ENCODE measurements at places on chromosomes 11 and 22.

- no peak for DNase-seq
Measured at GRCh38 chr11:11244470-11245080, 108.5 kb downstream of the CSNK2A3 start.

- DNase-seq: no peak
Measured at GRCh38 chr22:27754247-27754887, 47.2 kb downstream of the MN1 start.

GRCh38 chr11:74870485-74870884 lies 78.4 kb downstream of the XRRA1 start:
- DNase-seq: no peak

DNA sequence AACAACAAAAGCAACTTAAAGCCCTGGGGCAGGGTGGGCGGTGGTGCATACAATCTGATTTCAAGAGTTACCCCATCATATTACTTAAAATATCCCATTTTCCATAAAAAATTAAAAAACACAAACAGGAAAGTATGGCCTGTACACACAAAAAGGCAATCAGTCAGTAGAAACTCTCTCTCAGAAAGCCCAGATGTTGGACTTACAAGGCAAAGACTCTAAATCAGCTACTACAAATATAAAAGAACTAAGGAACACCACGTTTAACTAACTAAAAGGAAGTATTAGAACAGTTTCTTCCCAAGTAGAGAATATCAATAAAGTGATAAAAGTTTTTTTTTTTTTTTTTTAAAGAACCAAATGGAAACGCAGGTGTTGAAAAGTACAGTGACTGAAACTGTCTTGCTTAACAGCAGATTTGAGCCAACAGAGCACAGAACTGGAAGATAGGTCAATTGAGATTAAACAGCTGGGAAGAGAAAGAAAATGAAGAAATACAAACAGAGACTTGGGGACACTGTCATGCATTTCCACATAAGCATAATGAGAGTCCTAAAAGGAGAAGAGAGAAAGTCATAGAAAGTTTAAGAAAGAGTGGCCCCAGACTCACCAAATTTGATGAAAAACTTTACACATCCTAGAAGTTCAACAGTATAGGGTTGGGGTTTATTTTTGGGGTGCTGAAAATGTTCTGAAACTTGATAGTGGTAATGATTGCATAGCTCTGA lies 8.6 kb downstream of the SC5D start:
- DNase-seq: no peak

DNA sequence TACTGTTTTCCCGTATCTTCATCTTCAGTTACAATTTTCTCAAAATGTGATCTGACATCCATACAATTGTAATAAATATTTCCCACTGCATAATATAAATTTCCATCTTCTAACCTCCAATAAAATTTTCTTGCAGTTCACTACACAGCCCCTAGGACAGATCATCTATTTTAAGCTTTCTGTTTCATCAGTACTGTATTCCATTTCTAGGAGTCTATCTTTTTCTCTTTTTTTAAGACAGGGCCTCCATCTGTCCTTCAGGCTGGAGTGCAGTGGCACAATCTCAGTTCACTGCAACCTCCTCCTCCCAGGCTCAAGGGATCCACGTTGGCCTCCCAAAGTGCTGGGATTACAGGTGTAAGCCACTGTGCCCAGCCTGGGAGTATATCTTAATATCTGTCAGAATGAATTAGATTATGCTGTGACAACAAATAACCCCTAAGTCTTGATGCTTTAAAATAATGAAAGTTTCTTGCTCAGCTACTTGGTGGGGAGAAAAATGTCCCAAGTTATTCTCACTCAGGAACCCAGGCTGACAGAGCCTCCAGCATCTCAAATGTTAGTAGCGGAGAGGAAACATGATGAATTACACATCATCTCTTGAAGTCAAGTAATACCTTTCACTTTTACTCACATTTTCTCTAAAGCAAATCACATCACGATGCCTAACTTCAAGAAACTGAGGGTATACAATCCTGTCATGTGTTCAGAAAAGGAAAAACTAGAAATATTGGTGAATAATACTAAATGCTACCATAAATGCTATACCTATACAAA lies 92.2 kb downstream of the BUD13 start:
- no peak for DNase-seq

GRCh38 chr11:65111744-65112545 lies at the start of gene TM7SF2:
Gene TM7SF2 (plus strand): TSS chr11:65111872. CDS start chr11:65112016, 144 bp downstream.
- peak; percentile 98 for DNase-seq

DNA sequence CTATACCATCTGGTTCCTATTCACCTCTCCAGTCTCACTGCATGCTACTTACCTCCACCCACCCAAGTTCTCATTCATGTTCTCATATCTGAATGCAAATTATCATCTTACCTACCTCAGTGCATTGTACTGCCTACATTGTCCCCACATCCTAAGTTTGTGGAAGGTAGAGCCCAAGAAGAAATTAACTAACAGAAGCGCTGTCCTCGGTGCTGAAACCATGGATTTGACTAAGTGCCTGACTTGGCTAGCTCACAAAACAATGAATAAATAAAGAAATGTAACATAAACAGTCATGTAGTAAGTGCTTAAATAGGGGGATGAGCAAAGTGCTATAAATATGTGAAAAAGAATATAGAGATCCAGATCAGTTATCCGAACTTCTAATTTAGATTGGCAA lies 63.2 kb downstream of the GRIA4 start:
- peak; percentile 49 for DNase-seq

DNA sequence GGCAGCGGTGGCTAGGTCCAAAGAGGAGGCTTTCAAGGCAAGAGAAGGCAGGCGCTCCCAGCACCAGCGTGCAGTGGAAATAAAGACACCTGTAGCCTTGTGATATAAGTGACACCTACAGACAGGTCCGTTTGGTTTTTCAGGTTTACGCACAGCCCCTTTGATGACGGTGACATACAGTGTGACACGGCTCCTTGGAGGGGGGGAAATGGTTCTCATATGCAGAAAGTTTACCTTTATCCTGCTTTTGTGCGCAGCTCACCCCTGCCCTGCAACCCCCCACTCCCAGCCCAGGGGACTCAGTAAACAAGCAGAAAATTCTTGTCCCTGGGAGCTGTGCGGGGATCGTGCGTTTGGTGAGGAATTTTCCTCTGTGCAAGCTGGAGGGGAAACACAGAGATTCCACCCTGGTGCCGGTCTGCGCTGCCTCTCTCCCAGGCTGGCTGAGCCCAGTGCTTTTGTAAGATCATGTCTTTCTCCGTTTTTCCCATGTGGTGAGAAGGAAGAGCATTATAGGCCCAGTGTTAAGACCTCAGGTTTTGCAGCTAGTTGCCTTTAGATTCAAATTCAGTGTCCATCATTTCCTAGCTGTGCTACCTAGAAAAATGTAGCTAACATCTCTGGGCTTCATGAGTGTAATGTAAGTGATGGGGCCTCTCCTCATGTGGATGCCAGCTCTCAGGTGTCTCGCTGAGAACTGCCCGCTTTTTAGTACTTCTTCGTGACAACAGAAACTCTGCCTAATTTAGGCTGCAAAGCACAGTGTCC lies at the start of gene ELF5:
ELF5 (minus strand) TSS at position 113 of the 768 bp plus-strand sequence. CDS start 8,045 bp downstream, outside the sequence.
- DNase-seq: no peak

DNA sequence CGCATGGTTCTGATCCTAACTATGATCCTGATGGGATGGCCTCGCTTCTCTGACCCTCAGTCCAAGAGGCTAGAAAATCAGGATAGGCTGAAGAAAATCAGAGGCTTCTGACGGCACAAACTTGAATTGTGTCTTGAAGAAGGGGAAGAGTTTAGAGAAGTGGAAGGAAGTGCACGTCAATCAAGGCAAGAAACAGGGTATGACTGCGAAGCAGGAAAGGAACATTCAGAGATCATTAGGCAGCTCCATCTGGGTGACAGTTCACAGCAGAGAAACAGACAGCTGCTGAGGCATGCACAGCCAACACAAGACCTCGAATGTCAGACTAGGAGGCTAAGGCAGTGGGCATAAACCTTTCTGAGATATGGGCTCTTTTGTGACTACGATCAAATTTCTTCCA lies 29.3 kb downstream of the CLPB start:
- no peak for DNase-seq

DNA sequence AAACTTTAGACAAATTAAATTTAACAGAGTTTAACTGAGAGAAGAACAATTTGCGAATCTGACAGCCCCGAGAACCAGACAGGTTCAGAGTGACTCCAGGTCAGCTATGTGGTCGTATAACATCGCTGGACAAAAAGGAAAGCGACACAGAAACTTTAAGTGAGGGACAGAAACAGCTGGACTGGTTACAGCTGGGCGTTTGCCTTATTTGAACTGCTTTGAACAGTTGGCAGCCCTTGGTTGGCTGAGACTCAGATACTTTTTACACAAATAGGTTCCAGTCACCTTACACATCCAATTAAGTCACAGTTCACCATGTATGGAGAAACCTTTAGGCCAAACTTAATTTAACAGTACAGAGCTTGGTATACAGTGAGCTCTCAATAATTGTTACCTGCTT lies 436.9 kb downstream of the GUCY1A2 start:
- DNase-seq: no peak

DNA sequence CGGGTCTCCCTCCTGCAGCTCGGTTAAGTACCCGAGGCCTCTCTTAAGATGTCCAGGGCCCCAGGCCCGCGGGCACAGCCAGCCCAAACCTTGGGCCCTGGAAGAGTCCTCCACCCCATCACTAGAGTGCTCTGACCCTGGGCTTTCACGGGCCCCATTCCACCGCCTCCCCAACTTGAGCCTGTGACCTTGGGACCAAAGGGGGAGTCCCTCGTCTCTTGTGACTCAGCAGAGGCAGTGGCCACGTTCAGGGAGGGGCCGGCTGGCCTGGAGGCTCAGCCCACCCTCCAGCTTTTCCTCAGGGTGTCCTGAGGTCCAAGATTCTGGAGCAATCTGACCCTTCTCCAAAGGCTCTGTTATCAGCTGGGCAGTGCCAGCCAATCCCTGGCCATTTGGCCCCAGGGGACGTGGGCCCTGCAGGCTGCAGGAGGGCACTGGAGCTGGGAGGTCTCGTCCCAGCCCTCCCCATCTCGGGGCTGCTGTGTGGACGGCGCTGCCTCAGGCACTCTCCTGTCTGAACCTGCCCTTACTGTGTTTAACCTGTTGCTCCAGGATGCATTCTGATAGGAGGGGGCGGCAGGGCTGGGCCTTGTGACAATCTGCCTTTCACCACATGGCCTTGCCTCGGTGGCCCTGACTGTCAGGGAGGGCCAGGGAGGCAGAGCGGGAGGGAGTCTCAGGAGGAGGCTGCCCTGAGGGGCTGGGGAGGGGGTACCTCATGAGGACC lies 25.0 kb downstream of the FADS3 start:
- DNase-seq: no peak

- DNase-seq: no peak
Measured at GRCh38 chr11:1778141-1778911, 14.6 kb upstream of the CTSD start.

DNA sequence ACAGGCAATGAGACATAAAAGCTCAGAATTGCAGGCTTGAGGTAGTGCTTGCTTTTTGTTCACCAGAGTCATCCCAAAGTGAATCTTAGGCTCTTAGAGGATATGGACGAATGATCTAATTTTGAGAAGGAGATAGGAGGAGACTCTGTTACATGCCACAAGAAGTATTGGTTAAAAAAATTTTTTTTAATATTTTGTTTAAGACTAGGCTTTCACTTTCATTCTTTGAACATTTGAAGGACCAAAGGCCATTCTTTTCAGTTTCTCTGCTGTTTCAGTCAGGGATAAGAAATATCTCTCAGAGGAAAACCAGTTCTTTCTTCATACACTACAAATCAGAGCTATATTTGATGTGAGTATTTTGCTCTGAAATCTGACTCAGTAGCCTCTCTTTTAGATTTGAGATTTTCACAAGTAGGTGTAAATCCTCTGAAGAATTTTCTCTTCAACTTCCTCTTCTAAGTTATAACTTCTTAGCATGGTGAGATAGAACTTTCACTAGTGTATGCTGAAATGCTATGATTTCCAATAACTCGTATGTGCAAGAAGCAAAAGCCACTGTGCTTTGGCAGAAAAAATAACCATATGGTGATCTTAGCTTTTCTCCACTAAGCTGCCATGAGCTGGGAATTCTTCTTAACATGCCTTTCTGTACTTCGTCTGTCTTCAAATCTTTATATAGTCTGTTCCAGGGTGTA lies 24.1 kb upstream of the FAM181B start:
- no peak for DNase-seq

GRCh38 chr22:44479662-44480061 lies 18.4 kb downstream of the RTL6 start:
- no peak for DNase-seq

- DNase-seq: no peak
Measured at GRCh38 chr22:16819249-16819648, 6.0 kb downstream of the XKR3 start.

- DNase-seq: no peak
Measured at GRCh38 chr11:11982975-11983374, 25.5 kb downstream of the DKK3 start.

DNA sequence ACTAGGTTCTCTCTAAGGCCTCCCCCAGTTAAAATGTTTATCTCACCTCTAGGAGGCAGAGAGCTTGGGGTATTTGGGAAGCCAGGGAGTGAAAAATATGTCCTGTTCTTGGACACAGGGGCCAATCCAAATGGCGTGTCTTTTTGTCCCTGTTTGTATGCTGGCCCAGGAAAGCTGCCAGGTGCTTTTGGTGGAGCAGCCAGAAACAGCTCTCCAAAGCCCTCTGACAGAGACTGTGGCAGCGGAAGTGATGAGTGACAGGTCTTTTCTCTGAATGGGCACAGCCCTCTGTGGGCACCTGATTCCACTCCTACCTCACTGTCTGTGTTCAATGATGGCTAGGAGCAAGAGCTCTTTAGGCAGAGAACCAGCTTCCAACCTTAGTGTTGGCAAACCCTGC lies 106.4 kb upstream of the KIRREL3 start:
- DNase-seq: no peak

DNA sequence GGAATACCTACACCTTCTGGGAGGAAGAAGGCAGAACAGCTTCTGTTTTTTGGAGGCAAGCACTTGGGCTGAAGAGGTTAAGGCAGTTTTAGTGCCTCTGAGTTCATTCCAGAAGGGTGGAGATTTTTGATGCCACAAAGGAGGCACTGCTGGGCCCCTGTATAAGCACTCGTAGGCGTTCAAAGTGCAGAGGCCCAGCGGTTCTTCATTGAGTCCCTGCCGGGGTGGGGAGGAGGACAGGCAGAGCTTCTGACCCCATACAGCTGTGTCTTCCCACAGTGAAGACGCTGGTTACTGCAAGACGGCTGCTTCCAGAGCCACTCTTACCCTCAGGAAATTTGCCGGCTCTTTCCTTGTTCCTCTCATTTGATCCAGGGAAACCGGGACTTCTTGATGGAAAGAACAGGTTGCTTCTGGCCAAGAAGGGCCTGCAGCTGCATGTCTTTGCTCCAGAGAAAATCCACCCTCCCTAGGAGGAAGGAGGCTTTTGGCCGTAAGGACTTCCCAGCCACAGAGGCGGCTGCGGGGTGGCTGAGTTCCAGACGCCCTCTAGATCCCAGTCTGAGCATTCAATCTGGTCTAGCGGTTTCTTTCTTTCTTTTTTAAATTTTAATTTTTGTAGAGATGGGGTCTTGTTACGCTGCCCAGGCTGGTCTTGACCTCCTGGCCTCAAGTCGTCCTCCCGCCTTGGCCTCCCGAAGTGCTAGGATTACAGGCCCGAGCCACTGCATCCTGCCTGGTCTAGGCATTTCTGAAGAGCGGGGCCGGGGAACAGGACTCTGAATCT lies 9.4 kb downstream of the ADAMTS15 start:
- DNase-seq: no peak

GRCh38 chr22:31287818-31288495 lies 4.3 kb downstream of the PIK3IP1 start:
- no peak for DNase-seq

GRCh38 chr11:69008737-69009440 lies 4.2 kb downstream of the MRGPRF start:
- no peak for DNase-seq
